ENCODE measurements at places on chromosomes 5 and 9.
A peak's percentile ranks its signal among the peaks of the same experiment; 100 is the strongest.

- peaks cover 4% of the 10 kb centered on the region for H3K27me3 ChIP-seq
- H3K36me3 ChIP-seq = no peaks in the 10 kb centered on the region
- H3K4me3 ChIP-seq = no peak overlapping the region
- no peak overlapping the region for H3K27ac ChIP-seq
- no peak for DNase-seq
- no peaks in the 10 kb centered on the region for H3K4me1 ChIP-seq
Observed at GRCh38 chr5:18526792-18527405, 892.6 kb downstream of the TAF11L14 start.

DNA sequence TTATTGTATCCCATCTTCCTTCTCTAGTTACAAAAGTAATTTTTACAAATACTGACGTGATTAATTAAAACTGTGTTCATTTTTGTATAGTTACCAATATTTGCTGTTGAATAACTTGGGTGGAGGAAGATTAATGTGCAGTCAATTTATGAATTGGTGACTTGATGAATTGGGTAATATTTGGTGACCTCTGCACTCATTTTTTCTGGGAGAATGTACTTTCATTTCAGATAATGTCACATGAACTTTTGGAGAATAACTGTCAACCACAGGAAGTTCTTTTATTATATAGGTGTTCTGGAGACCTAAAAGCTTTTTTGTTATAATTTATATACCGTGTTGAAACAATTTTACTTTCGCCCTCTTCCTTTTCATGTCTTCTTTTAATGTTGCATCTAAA is 26.4 kb upstream of the FKTN start:
- no peaks in the 10 kb centered on the region for H3K27me3 ChIP-seq
- peaks cover 47% of the 10 kb centered on the region for H3K4me1 ChIP-seq
- DNase-seq = no peak
- no peak overlapping the region for H3K4me3 ChIP-seq
- peak overlapping the region; percentile 52 for H3K27ac ChIP-seq

- DNase-seq = no peak
- no peaks in the 10 kb centered on the region for H3K36me3 ChIP-seq
- H3K27me3 ChIP-seq = peaks cover 22% of the 10 kb centered on the region
- H3K4me3 ChIP-seq = no peak overlapping the region
- H3K27ac ChIP-seq = no peak overlapping the region
Observed at GRCh38 chr5:1137567-1138444, 25.9 kb upstream of the SLC12A7 start.

DNA sequence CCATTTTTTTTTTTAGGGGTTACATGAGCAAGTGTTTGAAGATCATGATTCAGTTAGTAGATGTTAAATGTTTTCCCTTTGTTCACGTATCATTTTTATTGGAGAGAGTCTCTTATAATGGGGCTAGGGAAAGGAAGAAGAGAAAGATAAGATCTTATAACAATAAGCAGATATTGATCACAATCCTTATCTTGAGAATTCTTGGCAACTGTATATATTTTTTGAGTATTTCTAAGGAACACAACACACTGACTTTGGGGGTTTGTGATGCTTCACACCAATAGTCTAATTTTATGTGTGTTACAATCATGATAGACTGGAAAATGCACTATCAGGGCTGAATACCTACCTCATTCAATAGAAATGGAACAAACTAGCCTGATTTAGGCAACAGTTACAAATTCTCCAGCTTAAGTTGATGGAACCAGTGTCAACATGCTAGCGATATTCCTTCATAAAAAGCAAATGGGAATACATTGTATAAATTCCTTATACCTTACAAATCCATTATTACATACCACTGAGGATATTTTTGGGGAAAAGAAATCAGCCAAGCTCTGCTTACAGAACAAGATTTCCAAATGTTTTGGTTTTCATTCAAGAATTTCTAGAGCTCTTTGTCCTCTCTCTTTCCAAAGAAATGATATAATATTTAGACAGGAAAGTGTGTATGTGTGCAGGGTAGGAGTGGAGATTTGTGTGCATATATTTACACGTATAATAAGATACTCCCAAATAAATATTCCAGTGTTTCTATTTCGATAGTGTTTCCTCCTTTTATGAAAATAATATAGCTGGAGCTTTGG is 41.5 kb downstream of the SVEP1 start:
- no peak overlapping the region for H3K4me3 ChIP-seq
- peak overlapping the region; percentile 43 for H3K27ac ChIP-seq
- H3K4me1 ChIP-seq = peaks cover 16% of the 10 kb centered on the region
- no peak for DNase-seq
- no peaks in the 10 kb centered on the region for H3K36me3 ChIP-seq

- DNase-seq = no peak
- peaks cover 52% of the 10 kb centered on the region for H3K27me3 ChIP-seq
- H3K4me3 ChIP-seq = no peak overlapping the region
- H3K36me3 ChIP-seq = no peaks in the 10 kb centered on the region
- no peaks in the 10 kb centered on the region for H3K4me1 ChIP-seq
Observed at GRCh38 chr9:73213300-73213699, 61.6 kb downstream of the ANXA1 start.

Measured in osteocyte (in vitro differentiated cells).